ENCODE measurements at places on chromosomes 13 and 19.

- ATAC-seq: no peak
Observed at GRCh38 chr13:51208716-51209115, 13.5 kb upstream of the FAM124A start.

GRCh38 chr19:53254411-53255341 lies at the start of gene ZNF677:
Gene ZNF677, minus strand, starts transcription at chr19:53254873. Its CDS starts 3,323 bp downstream, at chr19:53251550.
- ATAC-seq: peak; percentile 96

DNA sequence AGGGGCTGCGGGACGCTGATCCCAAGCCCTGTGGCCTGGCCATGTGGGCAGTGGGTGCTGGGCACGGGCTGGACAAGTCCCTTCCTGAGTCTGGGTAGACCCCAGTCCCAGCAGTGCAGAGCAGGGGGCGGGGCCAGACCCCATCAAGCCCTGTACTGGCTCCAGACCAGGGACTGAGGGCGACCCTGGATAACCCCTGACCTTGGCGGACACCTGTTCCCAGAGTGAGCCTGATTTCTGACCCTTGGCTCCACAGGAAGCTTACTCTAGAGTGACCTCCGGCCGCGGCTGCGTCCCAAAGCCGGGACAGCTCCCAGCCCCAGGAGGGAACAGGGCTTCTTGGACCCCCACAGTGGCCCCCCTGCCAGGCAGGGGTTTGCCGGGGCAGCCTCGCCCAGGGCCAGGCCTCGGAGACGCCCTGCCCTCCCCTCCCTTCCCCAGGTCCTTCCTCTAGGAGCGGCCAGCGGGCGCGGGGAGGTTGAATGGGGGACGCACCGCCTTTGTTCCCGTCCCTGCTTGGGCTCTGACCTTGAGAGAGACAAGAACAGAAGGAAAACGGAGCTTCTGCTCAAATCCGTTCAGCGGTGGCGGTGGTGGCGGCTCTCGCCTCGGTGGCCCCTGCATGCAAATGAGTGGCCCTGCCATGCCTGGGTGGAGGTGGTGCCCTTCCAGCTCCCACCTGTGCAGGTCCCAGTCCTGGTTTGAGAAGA lies 2.3 kb upstream of the EFNA2 start:
- ATAC-seq: no peak

DNA sequence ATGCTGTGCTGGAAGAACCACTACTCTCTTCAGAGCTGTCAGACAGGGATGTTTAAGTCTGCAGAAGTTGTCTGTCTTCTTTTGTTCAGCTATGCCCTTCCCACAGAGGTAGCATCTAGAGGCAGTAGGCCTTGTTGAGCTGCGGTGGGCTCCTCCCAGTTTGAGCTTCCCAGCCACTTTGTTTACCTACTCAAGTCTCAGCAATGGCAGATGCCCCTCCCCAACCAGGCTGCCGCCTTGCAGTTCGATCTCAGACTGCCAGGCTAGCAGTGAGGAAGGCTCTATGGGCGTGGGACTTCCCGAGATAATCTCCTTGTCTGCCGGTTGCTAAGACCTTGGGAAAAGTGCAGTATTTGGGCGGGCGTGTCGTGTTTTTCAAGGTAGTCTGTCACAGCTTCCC lies 42.1 kb upstream of the UQCRFS1 start:
- no peak for ATAC-seq

GRCh38 chr19:19460258-19460731 lies 54.8 kb downstream of the GATAD2A start:
- ATAC-seq: no peak

- ATAC-seq: peak; percentile 56
Observed at GRCh38 chr13:84607261-84608013, 725.2 kb upstream of the SLITRK1 start.

GRCh38 chr13:90623318-90624011 lies 724.0 kb upstream of the MIR17HG start:
- no peak for ATAC-seq

GRCh38 chr13:21065686-21066085 lies 4.3 kb upstream of the LATS2 start:
- no peak for ATAC-seq

DNA sequence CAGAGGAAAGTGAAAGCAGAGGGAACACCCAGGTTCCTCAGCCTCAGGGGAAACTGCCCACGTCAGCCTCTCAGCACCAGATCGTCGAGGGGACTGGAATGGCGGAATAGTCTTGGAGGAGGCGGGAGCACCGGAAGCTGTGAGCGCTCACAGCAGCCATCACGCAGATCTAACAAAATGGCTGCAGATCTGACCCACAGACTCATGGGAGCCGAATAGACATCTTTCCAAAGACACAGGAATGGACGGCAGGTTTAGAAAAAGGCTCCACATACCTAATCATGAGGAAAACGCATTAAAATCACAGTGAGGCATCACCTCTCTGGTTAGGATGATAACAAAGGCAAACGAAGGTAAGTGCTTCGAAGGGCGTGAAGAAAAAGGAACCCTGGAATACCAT lies 11.8 kb upstream of the LILRA2 start:
- ATAC-seq: no peak

DNA sequence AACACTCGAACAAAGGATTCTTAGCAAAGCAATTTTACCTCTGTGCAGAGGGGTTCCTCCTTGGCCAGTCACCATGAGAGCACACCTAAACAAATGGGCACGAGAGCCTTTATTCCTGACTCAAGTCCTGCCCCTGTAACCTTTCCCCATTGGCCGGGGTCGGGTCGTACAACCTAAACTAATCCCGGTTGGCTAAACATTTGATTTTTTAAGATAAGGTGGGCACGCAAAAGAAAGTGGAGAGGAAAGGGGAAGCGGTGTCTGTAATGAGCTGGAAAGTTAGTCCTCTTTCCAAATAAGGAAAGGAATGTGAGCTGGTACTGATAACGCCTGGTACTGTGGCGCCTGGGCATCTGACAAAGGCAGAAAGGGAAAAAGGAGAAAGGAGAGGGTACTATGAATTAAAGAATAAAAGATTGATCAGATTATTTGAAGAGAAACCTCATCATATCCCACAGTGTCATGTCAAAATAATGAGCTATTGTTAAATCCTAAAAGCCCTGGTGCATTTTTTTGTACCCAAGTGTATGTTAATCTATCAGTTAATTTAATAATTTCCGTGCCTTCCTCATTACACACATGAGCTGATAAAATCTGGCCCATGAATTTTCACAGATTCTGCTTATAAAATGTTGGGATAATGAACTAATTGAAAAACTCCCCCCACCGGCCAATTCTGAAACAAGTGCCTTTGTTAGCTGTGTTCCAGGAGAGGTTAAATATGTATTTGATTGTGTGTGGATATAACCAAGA lies 335.7 kb downstream of the RFC3 start:
- no peak for ATAC-seq

GRCh38 chr19:23771316-23771715 lies 12.6 kb upstream of the ZNF681 start:
- ATAC-seq: peak; percentile 10

GRCh38 chr19:31402529-31403316 lies 53.5 kb upstream of the TSHZ3 start:
- no peak for ATAC-seq

DNA sequence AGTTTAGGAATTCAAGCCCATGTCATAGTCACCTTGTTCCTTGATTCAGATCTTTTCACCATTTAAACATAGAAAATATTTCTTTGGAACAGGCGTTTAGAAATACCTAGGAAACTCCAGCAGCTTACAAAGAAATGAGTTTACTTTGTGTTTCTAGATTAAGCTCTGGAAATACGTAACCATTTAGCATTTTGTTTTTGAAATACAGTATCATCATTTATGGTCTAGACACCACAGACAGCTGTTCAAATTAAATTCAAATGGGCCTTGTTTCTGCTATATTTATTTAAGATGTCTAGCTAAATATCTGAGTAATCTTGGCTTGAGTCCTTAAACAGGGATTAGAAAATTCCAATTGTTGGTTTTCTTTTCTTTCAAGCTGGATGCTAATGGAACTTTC lies 228.5 kb downstream of the NDFIP2 start:
- ATAC-seq: no peak

DNA sequence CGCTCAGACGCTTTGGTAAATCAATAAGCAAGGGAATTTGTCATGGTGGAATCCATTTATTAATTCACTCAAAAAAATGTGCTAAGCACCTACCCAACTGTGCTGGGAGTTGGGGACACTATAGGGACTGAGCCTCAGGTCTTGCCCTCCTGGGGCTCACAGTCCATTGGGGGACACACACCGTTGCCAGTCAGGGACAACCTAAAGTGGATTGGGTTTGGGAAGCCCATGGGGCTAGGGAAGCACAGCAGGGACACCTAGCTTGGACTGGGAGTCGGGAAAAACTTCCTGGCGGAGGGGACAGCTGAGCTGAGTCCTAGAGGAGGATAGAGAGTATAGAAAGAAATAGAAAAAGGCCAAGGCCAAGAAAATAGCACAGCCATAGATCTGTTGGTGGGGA lies 8.5 kb downstream of the FOSB start:
- no peak for ATAC-seq

DNA sequence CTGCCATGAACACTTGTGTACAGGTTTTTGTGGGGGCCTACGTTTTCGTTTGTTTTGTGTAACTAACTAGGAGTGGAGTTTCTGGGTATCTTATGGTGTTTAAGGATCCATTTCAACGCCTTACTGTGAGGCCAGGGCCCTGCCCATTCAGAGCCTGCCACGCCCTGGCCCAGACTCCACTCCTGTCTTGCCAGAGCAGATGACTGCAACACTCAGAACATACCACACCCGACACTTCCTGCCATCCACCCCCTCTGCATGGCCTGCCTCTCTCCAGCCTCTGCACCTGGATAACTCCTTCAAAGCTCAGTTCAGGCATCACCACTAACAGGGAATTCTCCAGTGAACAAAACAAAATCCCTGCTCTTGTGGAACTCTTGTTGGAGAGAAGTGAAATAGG lies 43.2 kb downstream of the RGCC start:
- peak; percentile 95 for ATAC-seq

DNA sequence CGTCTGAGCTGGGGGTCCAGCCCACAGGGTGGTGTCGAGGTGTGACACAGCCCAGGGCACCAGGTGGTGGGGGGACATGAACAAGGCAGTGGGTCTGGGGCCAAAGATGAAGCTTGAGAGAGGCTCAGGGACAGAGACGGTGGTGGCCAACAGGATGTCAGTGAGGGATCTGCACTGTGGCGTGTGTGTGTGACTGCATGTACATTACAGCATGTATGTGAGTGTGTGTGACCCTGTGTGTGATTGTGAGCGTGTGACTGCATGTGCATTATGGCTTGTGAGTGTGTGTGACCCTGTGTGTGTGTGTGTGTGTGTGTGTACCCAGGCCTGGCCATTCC lies 1.6 kb downstream of the ADAMTS10 start:
- peak; percentile 12 for ATAC-seq

GRCh38 chr13:20544201-20544923 lies 18.7 kb upstream of the CRYL1 start:
- peak; percentile 18 for ATAC-seq

DNA sequence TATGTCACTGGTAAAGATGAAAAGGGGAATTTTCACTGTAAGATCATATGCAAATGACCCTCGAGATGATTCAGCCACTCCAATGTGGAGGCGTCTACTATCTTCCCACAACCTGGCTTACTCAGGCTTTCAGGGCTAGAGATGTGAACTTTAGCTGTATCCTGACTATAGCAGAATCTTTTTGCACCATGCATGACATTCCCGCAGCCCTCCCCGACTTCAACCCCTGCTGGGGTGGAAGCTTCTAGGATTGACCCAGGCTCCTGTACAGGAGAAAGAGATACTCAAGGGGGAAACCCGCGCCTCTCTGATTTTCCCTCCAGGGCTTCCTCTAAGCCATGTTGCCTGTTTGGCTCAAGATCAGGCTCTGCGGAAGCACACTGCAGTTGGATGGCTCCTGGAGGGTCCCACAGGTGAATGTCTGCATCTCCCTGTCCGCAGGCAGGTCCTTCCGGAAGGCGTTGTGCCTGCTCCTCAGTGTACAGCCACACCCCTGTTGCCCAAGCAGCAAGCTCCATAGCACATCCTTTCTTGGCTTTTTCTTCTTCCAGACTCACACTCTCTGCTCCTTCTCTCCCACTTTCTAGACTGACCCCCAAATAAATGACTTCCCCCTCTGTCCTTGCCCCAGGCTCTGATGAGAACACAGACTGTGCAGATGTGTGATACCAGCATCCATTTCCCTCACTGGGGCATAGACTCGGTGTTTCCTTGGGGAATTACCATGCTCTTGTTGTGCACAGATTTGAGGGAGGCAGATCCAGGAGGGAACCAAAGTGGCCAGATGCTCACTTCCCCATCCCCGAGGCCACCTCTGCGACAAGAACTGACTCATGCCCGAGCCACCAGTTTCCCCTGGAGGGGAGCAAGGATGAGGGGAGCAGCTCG lies 29.1 kb upstream of the POP4 start:
- ATAC-seq: peak; percentile 23

DNA sequence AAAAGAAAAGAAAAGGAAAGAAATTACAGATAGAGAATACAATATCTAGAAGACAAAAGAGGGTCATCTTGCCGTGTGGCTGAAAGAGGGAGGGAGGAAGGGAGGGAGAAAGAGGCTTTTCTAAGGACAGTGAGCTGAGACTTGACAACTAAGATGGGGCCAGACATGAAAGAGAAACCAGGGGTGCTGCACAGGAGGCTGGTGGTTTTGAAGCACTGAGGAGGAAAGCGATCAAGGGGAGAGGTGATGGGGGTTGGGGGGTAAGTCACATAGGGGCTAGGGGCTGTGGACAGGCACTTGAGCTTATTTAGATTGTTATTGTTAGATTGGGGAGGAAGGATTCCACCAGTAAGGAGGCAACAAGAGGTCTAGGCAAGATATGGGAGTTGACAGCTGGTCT lies 17.3 kb downstream of the PNPLA6 start:
- ATAC-seq: no peak

DNA sequence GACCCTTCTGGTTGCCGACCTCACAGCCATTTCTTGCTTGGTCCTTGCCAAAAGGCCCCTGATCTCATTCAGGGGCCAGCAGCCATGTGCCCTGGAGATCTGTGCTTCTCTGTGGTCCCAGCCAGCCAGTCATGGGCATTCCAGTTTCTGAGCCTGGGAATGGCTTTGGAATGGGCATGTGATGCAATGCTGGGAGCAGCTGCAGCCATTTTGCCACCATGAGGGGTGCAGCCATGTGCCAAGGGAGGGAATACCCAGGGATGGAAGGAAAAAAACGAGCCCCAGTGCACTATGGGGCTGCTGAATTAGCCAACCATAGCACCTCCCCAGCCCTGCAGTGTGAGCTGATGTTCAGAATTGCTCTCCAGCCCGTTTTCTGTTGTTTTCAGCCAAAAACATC lies 26.3 kb downstream of the F2RL3 start:
- no peak for ATAC-seq

DNA sequence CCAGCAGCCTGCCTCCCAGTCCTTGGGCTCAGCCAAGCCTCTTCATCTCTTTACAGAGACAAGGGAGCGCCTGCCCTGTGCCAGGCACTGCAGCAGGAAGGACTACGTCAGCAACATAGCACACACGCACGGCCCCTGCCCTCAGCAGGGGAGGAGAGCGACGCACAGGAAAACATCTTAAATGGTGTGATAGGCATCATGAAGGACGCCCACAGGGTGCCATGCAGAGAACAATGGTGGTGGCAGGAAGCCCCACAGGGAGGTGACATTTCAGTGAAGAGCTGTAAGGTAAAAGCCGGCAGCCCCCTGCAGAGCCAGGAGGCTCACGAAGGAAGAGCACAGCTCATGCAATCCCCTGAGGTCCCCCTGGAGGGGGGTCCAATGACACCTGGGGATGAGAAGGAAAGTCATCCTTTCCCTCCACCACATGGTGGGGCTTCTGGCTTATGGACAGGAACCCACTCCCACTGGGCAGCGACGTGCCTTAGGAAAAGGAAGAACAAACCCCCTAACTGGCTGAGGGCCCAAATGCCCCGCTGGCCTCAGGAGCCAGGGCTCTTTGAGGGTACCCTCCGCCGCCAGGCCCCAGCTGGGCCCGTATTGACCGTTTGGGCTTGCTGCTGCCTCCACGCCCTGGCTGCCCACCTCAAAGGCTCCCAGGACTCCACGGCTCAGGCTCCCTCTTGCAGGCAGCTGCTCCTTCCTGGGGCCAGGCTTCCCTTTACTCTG lies 37.3 kb upstream of the C13orf42 start:
- ATAC-seq: peak; percentile 49

Data from esophagus mucosa (tissue), 1 donor.